ENCODE measurements at places on chromosomes 6 and 20.

GRCh38 chr20:16203096-16203495 lies 370.2 kb downstream of the KIF16B start:
- DNase-seq, result no peak

DNA sequence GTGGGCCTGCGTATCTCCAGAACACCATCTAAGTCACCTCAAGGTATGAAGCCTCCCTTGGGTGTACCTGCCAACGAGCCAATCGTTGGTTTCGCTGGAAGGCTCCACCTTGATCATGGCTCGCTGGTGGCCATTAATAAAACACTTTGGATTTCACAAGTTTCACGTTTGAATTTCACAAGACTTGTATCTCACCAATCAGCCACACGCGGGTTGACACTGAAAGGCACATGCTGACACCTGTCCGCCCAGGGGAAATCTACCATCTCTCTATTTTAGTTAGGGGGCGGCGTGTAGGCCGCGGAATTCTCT lies 586 bp upstream of the HMGA1 start:
- DNase-seq, result peak; percentile 59

- DNase-seq, result no peak
Measured at GRCh38 chr6:148857798-148858390, 111.1 kb downstream of the UST start.

DNA sequence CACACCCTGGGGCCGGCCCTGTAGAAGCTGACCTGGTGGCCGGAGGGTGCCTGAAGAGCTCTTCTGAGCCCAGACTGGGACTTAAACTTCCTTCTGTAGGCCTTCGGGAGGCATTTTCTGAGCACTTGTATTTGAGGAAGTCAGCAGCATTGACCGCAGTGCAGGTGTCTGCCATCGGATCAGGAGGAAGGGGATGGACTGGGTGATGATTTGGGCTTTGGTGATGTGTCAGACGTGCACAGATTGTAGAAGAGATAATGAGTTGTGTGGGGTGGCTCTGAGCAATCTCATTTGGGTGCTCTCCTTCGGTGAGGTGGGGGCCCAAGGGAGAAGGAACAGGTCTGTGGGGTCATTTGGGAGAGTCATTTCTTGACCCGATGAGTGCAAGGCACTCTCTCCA lies 150.9 kb downstream of the ARID1B start:
- peak; percentile 19 for DNase-seq

DNA sequence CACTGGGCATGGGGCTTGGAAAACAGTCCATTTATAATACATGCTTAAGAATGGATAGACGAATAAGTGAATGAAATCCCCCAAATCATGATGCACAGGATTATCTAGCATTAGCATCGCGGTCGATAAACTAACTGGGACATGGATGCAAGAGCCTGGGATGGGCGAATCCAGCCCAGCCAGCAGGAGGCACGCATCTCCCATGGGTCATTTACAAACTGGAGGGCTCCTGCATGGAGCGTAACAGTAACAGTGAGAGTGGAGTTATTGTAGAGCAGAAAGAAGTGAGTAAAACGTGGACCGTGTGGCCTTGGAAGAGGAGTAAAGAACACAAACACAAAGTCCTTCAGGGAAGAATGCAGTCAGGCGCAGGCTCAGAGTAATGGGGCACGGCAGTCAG lies 136.5 kb downstream of the AGPAT4 start:
- no peak for DNase-seq

DNA sequence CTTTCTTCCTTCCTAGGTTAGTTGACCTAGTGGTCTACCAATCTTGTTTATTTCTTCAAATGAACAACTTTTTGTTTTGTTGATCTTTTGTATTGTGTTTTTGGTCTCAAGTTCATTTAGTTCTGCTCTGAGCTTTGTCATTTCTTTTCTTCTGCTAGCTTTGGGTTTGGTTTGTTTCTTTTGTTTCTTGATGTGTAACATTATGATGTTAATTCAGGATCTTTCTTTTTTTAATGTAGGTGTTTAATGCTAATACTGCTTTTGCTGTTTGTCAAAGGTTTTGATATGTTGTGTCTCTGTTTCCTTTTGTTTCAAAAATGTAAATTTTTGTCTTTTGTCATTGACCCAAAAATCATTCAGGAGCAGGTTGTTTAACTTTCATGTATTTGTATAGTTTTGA lies 65.7 kb downstream of the ZC2HC1B start:
- DNase-seq, result no peak

- DNase-seq, result no peak
Measured at GRCh38 chr6:8075185-8075584, 11.0 kb upstream of the BLOC1S5 start.

GRCh38 chr6:149150301-149150700 lies 167.2 kb upstream of the TAB2 start:
- no peak for DNase-seq

DNA sequence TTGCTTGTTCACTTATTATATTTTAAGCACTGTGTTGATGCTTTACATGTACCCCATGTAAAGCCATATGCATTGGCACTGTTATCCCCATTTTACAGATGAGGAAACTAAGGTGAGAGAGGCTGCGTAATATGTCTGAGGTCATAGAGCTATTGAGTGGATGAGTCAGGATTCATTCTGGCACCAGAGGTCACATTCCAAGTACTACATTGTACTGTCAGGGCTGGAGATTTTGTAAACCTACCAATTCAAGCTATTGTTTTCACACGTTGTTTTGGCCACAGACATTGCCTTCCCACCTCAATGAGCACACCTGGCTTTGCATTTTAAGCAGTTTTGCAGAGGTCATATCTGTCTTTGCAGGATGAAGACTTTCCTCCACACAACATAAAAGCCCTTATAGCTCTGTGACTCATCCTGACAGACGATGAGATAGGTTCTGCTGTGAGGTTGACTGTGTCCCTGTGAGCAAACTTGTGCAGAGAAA lies 33.2 kb downstream of the ANKS1A start:
- no peak for DNase-seq

DNA sequence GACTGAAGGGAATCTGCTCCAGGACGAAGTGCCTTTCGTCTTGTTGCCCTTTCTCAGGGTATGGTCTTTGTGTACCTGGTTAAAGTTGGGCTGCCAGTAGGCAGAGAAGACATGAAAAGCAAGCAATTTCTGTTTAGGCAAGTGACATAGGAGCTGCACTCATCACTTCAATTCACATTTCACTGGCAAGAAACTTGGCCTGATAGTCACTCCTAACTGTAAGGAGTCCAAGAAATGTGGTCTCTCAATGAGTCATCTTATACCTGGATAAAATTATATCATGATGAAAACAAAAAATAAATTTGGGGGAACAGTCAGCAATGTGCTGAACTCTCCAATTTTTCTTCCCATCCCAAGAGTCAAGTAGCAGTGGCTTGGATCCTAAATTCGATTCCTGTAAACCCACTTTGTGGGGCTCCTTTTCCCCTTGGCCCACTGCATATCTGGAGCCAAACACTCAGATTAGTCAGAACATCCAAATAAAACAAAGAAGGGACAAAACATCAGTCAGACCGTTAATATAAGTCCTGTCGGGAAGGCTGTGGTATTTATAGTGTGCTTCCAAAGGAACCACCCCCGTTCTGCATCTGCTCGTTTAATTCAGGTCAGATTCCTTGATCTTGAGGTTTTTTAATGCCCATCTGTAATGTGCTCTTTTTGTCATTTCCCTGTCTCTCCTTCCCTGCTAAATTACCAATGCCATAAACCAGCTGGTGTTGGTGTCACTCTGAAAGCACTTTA lies 5.0 kb upstream of the GABRR1 start:
- DNase-seq, result no peak

DNA sequence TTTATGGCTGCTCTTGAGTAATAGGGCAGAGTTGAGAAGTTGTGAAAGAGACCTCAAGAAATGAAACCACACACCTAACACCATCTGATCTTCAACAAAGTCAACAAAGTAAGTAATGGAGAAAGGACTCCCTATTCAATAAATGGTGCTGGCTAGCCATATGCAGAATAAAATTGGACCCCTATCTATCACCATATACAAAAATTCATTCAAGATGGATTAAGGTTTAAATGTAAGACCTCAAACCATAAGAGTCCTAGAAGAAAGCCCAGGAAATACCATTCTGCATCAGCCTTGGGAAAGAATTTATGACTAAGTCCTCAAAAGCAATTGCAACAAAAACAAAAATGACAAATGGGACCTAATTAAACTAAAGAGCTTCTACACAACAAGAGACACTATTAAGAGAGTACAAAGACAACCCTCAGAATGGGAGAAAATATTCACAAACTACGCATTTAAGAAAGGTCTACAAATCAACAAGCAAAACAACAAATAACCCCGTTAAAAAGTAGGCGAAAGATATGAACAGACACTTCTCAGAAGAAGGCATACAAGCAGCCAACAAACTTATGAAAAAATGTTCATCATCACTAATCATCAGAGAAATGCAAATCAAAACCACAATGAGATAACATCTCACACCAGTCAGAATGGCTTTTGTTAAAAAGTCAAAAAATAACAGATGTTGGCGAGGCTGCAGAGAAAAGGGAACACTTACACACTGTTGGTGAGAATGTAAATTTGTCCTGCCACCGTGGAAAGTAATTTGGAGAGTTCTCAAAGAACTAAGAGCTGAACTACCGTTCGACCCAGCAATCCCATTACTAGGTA lies 4.0 kb downstream of the MAP3K5 start:
- DNase-seq, result peak; percentile 35

DNA sequence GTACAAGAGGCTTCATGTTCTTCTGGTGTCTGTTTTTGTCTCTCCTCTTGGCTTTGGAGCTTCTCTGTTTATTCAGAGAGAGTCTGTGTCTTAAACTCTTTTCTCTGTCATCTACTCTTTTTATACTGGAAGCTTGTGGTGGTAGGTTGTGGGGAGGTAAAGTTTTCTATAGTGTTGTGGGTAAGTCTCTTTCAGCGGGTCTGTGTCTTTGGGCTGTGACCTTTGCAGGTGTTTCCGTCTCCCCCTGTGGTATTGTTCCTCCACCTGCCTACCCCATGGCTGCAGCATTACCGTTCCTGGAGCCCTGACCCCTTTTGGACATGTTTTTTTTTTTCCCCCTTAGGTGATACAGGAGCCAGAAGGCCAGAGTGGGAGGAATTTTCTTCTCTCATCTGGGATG lies 37.9 kb upstream of the FERMT1 start:
- DNase-seq, result no peak

GRCh38 chr20:6956574-6956973 lies 189.1 kb downstream of the BMP2 start:
- no peak for DNase-seq

DNA sequence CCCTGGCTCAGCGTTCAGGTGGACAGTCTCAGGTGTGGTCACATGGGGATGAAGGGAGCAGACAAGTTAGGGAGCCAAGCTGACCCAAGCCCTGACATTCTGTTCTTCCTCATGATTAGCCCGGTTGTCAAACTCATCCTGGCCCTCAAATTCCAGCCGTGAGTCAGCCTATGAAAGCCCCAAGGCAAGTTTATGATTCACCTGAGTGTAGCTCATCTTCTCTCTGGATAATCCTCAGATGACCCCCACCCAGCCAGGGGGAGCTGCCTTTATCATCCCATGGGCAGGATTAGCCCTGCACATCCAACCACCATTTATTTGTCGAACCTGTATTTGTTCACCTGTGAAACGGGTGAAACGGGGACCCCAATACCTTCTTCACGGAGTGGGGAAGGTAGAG lies 161.9 kb downstream of the DHX35 start:
- no peak for DNase-seq

DNA sequence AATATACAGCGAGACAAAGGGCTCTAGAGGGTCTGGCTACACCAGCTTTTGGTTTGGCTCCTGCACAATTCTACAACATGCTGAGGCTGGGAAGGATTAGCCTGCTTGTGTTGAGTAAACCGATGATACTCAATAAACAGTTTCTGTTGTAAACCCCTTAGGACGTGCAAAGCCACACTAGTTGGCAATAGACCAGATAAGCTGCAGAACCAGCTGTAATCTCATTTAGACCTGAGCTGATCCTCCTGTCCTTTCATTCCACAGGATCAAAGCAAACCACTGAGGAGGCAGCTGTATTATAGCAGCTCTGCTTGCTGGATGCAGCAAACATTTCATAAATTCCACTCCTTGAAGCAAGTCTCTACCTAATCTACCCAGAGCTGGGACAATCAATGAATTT lies 79.7 kb downstream of the MMS22L start:
- DNase-seq, result no peak

GRCh38 chr6:84910906-84911607 lies 146.7 kb upstream of the TBX18 start:
- DNase-seq, result no peak

- DNase-seq, result no peak
Measured at GRCh38 chr6:123062670-123063069, 66.6 kb downstream of the CLVS2 start.

GRCh38 chr6:84825461-84825860 lies 61.1 kb upstream of the TBX18 start:
- DNase-seq, result no peak
